Anterior cingulate cortex (tissue), 58 donors: ENCODE measurements at places on chromosomes 1 and 21.

- DNase-seq = no peak
Measured at GRCh38 chr1:238558746-238559145, 668.0 kb upstream of the ZP4 start.

DNA sequence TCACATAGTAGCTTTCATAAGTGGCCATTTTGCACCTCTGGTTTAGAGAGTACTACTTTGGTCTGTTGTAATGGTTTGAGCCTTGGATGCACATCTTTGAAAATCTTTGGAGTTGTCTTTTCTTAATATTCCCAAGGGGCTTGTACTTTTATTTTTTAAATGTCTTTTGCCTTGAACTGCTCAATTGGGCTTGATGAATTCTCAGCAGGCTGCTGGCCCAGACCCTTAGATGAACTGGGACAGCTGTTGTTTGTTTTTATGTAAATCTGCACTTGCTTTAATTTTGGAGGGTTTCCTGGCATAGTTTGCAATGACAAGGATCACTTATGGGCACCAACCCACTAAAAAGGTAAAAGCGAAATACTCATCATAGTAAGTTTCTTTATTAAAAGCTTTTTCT lies 24.9 kb downstream of the NGF start:
- DNase-seq = no peak

DNA sequence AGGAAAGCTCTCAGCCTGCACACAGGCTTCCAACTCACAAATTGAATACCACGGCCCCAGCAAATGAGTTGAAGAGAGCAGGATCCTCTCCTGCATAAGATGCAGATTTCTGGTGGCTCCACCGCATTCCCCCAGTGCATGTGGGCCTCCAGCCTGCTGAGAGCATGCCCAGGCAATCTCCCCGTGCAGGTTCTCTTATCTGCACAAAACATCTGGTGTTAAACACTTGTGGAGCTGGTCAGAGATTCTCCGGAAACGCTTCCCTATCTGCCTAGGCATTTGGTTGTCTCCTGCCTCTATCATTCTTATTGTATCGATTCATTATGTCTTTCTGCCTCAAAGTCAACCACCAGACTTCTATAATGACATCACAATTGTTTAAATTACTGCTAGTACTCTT lies 1349.0 kb upstream of the B3GALT2 start:
- no peak for DNase-seq

GRCh38 chr1:18434041-18434440 lies 46.7 kb upstream of the KLHDC7A start:
- DNase-seq = no peak

- peak; percentile 40 for DNase-seq
Measured at GRCh38 chr1:182802006-182802803, 12.6 kb downstream of the NPL start.

GRCh38 chr1:219365451-219365850 lies 191.8 kb downstream of the LYPLAL1 start:
- DNase-seq = no peak

- no peak for DNase-seq
Measured at GRCh38 chr1:152003846-152004442, 10.3 kb upstream of the S100A10 start.
